ENCODE measurements at places on chromosomes 16 and 17.

DNA sequence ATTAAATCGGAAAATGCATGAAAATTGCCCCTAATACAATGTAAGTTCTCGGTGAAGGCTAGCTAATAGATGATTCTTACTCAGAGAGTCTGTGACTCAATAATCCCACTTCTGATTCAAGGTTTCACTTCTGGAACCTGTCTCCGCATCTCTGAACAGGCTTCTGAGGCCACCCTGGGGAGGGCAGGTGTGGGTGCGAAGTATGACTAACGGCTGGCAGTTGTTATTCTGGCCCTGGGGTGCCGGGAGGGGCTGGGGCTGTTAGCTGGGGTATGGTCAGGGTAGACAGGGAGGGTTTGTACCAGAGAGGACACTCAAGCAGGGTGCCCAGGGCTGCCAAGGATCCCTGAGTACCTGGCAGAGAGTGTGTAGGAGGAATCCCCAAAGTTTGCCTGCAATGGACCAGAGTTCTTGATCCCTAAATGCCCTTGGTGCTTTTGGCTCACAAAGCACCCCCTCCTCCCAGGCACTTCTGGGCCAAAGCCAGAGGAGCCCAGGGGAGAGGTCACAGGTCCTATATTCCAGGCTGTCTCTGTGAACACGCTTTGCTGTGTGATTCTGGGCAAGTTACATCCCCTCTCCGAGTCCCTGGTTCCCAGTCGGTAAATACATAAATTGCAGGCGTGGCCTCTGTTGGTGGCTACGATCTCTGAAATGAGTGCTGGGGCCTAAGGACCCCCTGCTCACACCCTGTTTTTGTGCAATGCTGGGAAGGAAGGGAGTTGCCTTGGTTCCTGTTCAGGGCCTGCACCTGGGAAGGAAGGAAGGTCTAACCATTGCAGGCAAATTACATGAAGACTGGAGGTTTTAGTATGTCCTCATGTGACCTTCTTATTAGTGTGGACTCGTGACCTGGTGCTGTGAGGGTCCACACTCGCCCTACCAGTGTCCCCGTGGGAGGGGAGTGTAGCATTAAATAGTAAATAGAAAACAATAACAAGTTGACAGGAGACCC, 49.9 kb upstream of the CPNE2 start:
- DNase-seq: no peak

DNA sequence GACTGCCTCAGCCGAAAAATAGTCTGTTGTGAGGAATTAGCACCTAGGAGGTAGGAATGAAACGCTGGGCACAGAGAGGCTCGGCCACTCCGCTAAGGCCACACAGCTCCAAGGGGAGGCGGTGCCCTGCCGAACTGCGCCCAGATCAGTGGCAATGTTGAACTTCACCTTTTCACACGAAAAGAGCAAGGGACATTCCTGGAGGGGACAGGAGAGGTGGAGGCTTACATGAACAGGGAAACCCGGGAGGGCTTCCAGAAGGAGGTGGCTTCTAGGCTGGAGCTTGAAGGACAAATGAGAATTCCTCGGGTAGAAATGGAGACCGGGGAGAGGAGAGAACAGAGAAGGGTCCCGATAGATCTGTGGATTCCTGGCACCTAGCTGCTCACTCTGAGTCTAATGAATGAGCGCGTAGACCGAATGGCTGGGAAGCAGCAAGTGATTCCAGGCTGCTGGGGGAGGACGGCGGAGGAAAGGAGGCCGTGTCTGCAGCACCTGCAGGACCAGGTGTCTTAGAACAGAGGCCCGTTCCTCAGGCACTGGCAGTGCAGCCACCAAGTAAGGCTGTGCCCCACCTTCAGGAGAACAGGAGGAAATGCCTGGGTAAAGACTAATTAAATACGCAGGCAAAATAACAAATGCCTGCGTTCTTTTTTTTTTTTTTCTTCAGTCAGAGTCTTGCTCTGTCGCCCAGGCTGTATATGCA, 722 bp upstream of the SLC38A10 start:
- DNase-seq: no peak

GRCh38 chr16:67443265-67443664, 12.3 kb downstream of the HSD11B2 start:
- no peak for DNase-seq

GRCh38 chr16:72884037-72884436, 163.9 kb downstream of the ZFHX3 start:
- no peak for DNase-seq

DNA sequence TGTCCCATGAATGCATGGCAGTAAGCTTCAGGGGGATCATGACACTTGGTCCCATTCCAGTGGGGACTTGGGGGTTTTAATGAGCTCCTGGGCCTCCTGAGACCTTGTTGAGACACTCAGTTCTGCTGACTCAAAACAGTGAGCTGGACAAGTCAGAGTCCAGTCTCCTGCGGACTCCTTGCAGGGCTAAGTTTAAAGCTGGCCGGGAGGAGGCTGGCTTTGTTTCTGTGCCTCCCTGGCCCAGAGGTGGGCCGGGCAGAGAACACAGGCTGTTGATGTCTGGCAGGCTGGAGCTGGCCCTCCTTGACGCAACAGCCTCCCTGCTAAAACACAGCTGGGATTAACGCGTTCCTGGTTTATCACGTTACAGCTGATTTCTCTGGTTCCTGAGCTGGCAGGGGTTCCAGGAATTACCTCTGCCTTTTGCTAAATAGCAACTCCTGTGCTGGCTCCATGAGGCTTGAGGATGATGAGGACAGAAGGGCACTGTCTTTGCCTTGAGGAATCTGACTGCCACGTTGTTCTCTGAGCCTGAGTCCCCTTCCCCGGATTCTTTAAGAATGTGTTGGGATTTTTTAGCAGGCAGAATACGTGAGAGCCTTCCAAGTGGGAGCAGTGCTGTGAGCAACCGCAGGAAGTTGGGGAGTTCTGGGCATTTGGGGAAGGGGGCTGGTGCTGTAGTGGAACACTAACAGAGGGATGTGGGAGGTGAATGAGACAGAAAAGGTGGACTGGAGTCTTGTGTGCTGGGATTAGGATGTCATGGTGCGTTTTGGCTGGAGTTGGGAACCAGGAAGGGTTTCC, 2.0 kb downstream of the GPT2 start:
- DNase-seq: peak; percentile 69

- DNase-seq: no peak
Observed at GRCh38 chr16:4092547-4093265, 23.5 kb downstream of the ADCY9 start.
